ENCODE measurements at places on chromosomes 7 and 10. TPM values are rescaled to one million over a fixed set of nuclear protein-coding genes. Genes with fewer than 3 reads are reported as not detected.

- DNase-seq, result peak; percentile 39
Measured at GRCh38 chr7:96224685-96225084, 97.2 kb downstream of the SLC25A13 start.

- no peak for DNase-seq
Measured at GRCh38 chr10:110864662-110865140, 7.0 kb upstream of the PDCD4 start.

DNA sequence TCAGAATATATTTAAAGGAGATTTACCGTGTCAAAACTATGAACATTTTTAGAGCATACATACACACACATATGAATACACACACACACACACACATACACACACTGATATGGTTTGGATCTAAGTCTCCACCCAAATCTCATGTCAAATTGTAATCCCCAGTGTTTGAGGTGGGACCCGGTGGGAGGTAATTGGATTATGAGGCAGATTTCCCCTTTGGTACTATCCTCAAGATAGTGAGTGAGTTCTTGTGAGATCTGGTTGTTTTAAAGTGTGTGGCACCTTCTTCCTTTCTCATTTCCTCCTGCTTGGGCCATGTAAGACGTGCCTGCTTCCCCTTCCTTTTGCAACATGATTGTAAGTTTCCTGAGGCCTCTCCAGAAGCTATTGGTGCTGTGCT is 515.0 kb upstream of the ZMIZ1 start:
- DNase-seq, result no peak

DNA sequence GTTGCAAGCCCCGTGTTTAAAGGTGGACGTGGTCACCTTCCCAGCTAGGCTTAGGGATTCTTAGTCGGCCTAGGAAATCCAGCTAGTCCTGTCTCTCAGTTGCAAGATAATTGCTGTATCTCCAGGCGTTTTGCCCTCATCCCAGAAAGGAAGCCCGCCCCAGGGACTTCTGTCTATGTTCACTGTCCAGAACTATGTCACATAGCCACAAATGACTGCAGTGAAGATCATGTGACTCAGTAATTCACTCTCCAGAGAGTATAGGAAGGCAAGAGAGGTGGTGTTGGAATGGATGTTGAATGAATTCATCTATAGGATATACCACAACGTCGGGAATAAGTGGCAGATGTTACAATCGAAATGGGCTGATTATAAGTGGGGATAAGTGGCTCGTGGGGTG is 349 bp upstream of the ERVW-1 start:
- no peak for DNase-seq

DNA sequence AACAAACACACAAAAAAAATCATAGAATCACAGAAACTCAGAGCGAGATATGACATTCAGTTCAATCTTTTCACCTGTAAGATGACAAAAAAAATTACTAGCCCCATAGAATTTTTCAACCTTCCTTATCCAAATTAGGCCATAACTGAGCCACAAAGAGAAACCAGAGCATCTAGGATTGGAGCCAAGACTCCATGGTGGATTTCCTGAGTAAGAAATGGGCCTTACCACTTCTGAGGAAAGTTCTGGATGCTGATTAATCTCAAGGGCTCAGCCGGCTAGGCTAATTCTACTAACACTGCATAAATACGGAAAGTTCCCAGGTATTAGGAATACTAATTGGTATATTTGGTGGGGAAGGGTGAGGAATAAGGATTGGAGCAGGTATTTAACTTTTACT is 16.8 kb downstream of the LIPM start:
- DNase-seq, result no peak

- DNase-seq, result no peak
Measured at GRCh38 chr10:29617880-29618340, 16.9 kb downstream of the SVIL start.

GRCh38 chr10:77299320-77299719 is 338.3 kb downstream of the KCNMA1 start:
- DNase-seq, result no peak

DNA sequence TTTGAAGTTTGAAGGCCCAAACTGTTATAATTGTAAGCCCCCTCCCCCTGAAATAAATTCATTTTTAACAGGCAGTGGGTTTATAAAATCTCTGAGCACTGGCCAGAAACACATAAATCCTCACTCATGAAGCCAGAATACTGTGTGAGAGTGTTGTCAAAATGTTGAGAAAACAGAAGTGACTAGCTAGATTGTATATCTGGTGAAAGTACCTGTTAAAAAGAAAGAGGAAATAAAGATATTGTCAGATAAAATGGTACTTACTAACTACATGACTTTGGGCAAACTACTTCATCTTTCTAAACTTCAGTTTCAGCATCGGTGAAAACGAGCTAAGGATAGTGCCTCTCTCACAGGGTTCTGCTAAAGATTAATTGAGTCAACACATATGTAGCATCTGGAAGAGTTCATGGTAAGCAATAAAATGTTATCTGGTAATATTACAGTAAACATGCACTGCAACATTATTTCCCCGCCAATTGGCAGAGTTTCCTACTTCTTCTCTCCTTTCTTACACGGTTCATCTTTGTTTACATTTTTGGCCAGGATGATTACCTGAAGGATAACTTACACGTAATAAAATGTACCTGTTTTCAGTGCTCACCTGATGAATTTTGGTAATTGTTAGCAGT is 202.5 kb upstream of the CHRM2 start:
- DNase-seq, result no peak

DNA sequence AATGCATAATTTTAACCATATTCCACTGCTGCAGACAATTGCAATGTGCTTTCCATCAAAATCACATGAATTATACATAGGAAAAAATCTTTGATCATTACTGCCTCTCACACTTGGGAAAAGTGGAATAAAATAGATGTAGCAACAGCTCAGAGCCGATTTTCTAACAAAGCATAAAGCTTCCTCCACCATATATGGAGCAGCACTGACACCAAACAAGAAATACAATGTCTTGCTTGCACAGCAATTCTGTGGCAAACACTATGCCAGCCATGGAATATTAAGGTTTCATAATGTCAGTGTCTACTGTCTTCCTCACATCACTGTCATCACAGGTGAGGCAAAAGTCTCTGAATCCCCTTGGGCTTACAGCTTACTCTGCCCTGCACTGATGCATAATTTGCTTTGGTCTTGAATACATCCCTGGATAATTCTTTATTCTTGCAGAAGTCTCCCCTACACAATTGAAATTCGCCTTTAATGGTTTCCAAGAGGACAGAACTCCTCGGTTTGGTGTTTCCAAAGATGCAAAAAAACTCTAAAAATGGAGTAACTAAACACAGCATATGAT is 198.5 kb downstream of the CACNA2D1 start:
- DNase-seq, result no peak

GRCh38 chr10:45673074-45673648 is 589 bp upstream of the ZFAND4 start:
- no peak for DNase-seq

DNA sequence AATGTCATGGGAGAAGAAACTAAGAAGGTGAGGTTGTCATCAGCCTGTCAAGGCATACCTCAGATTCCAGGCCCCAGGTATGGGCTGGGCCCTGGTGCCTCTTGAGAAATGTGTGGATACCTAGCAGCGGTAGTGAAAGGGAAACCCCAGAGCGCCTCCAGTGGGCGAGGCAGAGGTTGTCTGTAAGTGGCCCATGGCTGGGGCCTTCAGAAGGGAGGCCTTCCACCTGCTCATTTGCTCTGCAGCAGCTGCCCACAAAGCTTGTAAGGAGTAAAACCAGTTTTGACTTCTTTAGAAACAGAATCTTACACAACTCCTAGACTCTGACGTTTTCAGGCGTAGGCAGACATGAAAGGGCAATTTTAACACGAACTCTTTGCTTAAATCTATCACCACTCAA is 509.9 kb downstream of the PARD3 start:
- DNase-seq, result peak; percentile 88

- DNase-seq, result peak; percentile 64
Measured at GRCh38 chr10:31083765-31084184, 52.1 kb upstream of the ZNF438 start.

GRCh38 chr7:44508328-44509030 is 18.0 kb upstream of the NUDCD3 start:
- no peak for DNase-seq

- DNase-seq, result peak; percentile 83
Measured at GRCh38 chr7:110590415-110590814, 500.5 kb upstream of the LRRN3 start.

DNA sequence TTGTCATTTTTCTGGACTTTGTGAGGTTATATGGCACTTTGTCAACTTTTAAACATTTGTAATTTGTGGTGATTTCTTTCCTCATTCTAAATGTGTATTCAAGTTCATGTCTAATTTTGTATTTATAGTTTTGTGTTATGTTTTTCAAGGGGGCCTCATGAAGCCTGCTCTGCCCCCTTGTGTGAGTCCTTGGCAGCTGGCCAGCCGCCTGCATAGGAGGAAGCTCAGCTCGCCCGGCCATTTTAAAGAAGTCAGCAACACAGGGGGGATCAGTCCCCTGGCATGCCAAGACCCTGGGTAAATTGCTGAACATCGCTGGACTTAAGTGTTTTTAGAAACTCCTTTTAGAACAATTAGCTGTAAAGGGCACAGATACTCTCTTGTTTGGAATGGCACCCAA is 123.0 kb downstream of the ANLN start:
- DNase-seq, result no peak

DNA sequence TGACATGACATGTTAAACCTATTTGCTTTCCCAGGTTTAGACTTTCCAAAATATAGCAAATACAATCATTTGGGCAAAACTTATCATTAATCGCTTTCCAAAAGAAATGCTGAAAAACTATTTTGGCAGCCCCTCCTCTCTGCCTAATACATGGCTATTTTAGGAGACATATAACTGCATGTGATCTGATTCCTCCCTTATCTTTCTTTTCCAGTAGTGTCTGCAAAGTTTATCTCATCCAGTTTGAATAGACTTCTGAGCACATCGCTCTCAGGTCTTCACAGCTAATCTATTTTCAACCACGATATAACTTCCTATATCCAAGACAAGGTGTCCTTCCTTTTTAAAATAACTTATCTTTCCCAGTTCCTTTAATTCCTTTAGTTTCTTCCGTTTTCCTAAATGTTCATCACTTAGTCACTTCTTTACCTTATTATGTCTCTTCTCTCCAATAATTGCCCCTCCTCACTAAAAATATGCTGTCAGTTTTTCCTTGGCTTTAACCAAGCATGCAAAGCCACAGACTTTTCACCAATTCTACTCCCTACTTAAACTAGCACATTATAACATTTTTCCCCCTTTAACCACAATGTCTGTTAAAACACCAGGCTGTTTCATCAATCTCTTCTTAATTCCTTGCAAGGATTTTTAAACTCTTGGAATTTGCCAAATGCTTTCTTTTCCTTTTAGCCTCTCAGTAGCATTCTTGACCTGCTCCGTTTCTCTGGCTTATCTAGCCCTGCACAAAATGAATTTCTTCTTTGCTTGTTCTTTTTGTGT is 24.4 kb downstream of the GNG11 start:
- DNase-seq, result no peak

DNA sequence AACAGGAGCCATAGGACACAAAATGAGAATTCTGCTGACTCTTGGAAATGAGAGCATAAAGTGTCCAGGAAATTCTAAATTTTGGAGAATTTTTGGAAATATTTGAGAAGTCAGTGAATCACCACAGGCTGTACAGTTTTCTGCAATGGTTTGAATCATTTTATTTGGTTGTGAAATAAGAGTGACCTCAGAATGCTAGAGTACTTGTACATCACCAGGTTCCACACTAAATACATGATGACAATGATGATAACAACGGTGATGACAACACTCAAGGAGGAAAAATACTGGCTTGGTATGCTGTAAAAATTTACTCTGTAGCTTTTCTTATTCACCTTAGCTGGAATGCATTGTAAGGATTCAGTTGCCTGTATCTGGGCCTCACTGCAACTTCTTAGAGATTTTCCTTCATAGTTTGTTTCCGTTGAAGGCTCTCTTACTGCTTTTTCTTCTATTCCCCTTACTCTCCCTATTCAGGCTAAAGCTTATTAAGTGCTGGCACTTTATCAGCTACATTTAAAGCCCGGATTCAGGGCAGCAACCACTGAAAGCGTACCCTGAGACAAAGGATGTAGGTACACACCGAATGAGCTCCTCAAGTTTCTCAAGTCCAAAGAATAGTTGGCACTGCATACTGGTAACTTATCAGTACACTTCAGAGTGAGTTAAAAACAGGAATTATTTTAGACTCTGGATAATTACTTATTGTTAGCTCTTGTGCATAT is 30.2 kb upstream of the NME8 start:
- DNase-seq, result no peak

DNA sequence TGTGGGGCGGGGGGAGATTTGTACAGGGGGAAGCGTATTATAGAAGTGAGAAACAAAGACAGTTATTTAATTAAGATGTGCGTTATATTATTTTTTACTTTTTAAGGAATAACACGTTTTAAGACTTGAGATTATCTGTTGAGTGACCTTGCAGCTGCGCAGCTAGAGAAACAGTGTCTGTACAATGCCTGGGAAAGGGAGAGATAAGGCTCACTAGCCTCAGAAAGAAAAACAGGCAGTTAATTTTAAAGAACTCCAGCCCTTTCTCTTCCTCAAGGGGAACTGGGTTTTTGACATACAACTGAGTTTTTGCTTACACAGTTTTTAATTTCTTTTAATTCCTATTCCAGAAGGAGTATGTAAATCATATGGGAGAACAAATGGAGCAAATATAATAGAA is 50.7 kb downstream of the LMBR1 start:
- no peak for DNase-seq

DNA sequence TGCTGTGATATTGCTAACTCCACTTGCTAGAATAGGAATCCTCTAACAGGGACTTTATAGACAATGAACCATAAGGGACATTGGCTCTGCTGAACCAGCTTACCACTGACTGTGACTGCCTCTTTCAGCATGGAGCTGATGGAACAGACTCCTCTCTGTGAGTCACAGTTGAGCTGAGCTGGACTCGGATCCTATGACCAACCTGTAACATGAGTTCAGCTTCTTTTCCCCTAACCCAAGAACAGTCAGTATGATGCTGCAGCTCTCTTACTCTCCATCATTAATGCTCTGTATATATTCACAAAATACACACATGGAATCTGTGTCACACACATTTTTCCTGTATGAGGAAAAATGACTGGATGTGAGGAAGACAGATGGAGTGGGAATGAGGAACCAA is 177.9 kb upstream of the BET1 start:
- no peak for DNase-seq

- no peak for DNase-seq
Measured at GRCh38 chr7:123867225-123867624, 22.3 kb downstream of the HYAL4 start.

GRCh38 chr7:157866336-157866924 is 529.6 kb downstream of the DNAJB6 start:
- DNase-seq, result no peak

GRCh38 chr10:69835875-69836730 is 34.4 kb downstream of the COL13A1 start:
- DNase-seq, result no peak

The PLXNA4 gene
- 0.35 TPM for total RNA-seq

The AMZ1 gene
- total RNA-seq, result 0.90 TPM

The LFNG gene
- 55.3 TPM for total RNA-seq

The THSD7A gene
- 0.88 TPM for total RNA-seq

The GTF2IRD1 gene
- total RNA-seq, result 34.3 TPM

The CCDC172 gene
- total RNA-seq, result 1.8 TPM

Measured in H9 (cell line).